NCI-H524 treated with DMSO at 0.1 percent for 48 hours (cell line): ENCODE measurements at places on chromosomes 16 and 17.

- DNase-seq: no peak
Measured at GRCh38 chr17:62062302-62062701, 2.8 kb downstream of the MED13 start.

- DNase-seq: no peak
Measured at GRCh38 chr17:8965394-8966168, at the start of gene PIK3R5. Gene PIK3R5 (minus strand): TSS chr17:8965707. CDS start chr17:8911494, 54,213 bp downstream.

GRCh38 chr17:37826497-37827430 is 81.9 kb upstream of the HNF1B start:
- no peak for DNase-seq

DNA sequence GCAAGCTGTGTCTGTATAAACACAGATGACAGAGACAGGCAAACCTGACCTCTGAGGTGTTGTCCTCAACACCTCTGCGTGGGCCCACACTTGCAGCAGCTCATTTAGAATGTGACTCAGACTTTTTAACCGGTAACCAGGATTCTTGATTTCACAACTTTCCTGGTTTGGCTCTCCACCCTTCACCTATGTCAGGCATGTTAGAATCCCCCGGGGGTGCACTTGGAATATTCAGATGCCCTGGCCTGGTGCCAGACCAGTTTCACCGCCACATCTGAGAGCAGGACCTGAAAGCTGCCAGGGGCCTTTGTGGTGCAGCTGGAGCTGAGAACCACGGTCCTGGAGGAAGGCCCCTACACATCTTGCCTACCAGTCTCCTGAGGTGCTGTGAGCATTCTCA is 4.8 kb downstream of the DHODH start:
- no peak for DNase-seq

GRCh38 chr17:4341616-4341977 is 24.9 kb downstream of the UBE2G1 start:
- no peak for DNase-seq

GRCh38 chr16:715477-716199 is 720 bp downstream of the METRN start:
- DNase-seq: no peak
